ENCODE measurements at places on chromosomes 11 and 22.

GRCh38 chr11:119709638-119710346 is 19.2 kb downstream of the NECTIN1 start:
- no peak for DNase-seq

- DNase-seq: no peak
Measured at GRCh38 chr22:19678949-19679521, 35.3 kb upstream of the SEPTIN5 start.

- DNase-seq: no peak
Measured at GRCh38 chr11:102383839-102384238, 36.8 kb downstream of the BIRC2 start.

- no peak for DNase-seq
Measured at GRCh38 chr11:76808171-76808570, 25.0 kb downstream of the TSKU start.

GRCh38 chr22:48238284-48238915 is 1476.0 kb downstream of the TBC1D22A start:
- DNase-seq: no peak

- peak; percentile 2 for DNase-seq
Measured at GRCh38 chr22:45413368-45414211, at the start of the genes RIBC2 and SMC1B. Gene RIBC2, plus strand, starts transcription at chr22:45413693. Its CDS starts 194 bp downstream, at chr22:45413887. Gene SMC1B, minus strand, starts transcription at chr22:45413599. Its CDS starts 32 bp downstream, at chr22:45413567.

DNA sequence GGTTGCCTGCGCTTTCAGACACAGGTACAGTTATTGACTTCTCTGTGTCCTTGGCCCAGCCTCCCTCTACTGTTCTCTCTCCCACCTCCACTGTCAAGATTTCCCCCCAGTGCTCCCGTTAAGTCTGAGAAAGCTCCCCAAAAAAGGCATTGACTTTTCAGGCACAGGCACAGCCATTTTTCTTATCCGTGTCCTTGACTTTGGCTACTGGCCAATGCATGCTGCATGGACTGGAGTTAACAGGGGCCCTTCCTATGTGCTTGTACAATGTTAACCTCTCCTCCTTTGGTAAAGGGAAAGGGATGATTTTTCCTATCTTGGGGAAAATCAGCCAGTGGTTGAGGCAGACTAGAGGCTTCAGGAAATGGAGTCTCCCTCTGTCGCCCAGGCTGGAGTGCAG is 4.3 kb downstream of the APOL5 start:
- no peak for DNase-seq

GRCh38 chr22:45376009-45376408 is 37.4 kb downstream of the SMC1B start:
- DNase-seq: no peak

GRCh38 chr11:100473390-100473740 is 213.7 kb upstream of the ARHGAP42 start:
- no peak for DNase-seq

DNA sequence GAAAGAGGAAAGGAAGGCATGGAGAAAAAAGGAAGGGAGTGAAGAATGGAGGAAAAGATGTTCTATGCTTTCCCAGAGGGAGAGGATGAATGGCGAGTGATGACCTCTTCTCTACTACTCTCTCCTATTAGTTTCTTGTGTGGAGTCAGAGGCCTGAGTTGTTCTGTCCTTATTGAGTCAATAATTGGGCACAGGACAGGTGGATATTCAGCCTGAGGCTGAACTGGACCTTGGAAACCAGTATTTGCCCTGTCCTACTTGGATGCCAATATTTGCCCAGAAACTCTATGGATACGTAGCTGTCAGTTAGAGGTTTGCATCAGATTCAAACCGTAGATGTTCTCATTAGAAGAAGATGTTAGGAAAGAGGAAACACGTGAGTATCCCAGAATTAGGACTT is 17.6 kb upstream of the SWAP70 start:
- no peak for DNase-seq

GRCh38 chr22:46696229-46696518 is 41.9 kb downstream of the CERK start:
- no peak for DNase-seq

DNA sequence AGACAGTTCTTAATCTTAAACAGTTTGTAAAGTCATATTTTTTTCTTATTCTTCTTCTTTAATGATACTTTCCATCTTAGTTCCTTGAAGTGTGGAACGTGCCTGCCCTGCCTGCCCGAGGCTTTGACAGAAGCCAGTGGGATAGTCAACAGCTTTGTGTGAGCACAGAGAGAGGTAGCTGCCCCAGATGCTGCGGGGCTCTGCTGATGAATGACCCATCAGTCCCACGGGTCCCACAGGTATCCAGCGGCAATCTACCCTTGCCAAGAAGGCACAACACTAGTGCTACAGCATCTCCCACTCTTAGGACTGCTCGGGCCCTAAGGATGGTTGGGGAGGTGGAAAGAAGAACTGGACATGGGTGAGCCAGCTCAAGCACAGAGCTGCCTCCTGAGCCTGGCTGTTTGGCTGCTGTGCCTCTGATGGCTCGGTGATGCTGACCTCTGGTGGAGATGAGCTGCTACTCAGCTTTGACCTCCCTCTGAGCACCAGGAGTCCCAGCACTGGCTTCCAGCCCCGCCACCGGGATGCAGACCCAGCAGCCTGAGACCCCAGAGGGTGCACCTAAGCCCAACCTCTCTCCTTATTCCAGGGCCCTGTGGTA is 11.8 kb upstream of the APLNR start:
- DNase-seq: peak; percentile 30

- DNase-seq: no peak
Measured at GRCh38 chr11:91857179-91857578, 367.4 kb upstream of the FAT3 start.

DNA sequence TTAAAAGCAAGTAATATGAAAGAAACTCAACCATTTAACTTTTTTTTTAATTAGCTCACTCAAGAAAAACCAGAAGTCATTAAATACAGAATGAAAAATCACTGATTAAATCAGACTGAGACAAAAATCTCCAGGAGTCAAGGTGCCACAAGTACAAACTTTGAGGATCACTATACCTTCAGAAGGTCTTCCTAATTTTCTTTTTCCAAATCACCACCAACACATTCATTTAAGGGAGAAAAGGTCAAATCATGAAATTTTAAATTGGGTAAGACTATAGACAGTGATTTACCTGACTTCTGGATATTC is 32.3 kb downstream of the PITPNB start:
- DNase-seq: no peak

- DNase-seq: no peak
Measured at GRCh38 chr11:57311109-57311936, 13.4 kb downstream of the TNKS1BP1 start.

DNA sequence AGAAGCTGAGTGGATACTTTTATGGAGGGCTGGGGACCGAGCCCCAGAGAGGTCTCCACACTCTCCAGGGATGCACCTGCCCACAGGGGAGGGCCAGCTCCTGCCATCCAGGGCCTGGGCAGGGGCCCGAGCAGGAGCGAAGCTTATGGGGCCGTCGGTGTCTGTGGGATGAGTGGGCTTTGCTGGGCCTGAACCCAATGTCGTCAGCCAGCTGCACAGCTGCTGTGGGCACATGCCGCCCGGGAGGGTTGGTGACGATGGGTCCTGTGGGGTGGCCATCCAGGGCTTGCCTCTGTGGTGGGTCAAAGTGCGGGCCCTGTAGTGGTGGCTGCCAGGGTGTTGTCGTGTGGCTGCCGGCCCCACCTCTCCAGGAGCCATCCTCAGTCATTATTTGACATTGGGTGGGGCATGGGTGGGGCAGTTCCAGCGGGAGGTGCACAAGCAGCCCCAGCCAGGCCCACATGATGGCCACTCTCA is 447.1 kb downstream of the TBC1D22A start:
- DNase-seq: no peak

DNA sequence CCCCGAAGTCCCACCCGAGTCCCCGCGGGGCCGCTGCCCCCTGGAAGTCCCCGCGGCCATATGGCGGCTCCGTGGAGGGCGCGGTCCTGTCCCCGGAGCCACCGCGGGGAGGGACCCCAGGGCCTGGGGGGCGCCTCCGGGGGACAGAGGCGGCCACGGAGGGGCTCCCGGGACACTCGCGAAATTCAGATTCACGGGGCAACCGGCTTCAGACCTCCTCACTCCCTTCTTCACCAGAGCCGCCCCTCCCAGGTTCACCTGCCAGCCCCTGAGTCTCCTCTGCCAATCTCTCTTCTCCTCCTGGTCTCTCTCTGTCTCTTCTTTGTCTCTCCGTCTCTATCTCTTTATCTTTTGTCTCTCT is 28.2 kb upstream of the TOLLIP start:
- DNase-seq: no peak

GRCh38 chr11:774873-775592 is 2.3 kb downstream of the GATD1 start:
- DNase-seq: no peak

DNA sequence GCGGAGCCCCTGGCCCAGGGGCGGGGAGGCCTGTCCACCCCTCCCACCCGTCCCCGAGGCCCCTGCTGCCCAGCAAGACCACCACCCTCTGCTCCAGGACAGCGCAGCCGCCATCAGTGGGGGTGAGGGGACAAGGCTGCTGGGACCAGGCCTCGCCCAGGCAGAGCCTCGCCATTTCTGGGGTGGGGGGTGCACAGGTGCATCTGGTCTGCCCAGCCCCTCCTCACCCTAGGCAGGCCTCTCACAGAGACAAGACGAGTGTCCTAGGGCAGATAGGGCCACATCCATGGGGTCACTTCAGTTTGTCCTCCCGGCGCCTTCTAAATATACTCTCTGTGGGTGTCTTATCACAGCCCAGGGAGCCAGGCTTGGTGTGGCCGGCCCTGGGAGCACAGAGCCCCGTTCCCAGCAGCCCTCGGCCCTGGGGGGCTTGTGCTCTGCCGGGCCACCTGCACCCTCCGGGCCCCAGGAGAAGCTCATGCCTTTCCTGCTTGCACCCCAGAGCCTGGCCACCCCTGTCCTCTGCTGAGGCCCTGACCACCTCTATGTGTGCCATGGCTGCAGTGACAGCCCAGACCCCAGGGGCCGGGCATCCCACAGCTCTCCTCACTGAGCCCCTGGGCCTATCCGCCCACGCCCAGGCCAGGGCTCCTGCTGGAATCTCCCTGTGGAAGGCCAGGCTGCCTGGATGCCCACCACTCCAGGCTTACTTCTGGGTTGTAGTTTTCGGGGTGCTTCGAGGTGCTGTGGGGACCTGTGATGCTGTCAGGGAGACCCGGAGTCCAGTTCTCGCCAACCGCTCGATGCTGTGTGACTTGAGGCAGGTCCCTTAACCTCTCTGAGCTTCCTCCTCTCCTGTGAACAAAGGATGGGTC is 70.8 kb downstream of the KCNQ1 start:
- DNase-seq: no peak

GRCh38 chr22:49664891-49665290 is 162.8 kb downstream of the BRD1 start:
- DNase-seq: no peak

- no peak for DNase-seq
Measured at GRCh38 chr22:36743591-36744412, 32.1 kb downstream of the IFT27 start.

DNA sequence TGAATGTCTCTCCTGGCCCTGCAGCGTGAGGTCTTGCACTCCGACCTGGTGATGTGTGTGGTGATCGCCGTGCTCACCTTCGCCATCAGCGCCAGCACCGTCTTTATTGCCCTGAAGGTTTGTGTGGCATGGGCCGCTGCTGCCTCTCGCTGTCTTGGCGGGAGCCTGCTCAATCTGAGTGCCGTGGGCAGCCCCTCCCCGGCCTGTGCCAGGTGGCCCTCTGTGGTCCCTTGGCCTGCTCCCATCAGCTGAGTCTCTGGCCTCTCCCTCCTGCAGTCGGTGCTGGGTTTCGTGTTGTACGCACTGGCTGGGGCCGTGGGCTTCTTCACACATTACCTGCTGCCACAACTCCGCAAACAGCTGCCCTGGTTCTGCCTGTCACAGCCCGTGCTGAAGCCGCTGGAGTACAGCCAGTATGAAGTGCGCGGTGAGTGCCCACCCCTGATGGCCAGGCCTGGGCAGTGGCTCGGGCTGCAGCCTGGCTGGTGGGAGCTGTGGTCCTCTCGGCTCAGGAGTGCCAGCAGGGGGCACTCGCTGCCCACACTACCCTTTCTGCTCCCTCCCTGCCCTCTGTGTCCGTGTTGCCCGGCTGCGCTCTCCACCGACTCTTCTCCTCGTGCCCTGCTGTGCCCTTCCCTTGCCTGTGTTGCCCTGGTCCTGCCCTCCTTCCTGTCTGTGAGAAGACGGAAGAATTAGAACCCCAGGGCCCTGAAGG is 10.2 kb downstream of the PCNX3 start:
- DNase-seq: peak; percentile 49

DNA sequence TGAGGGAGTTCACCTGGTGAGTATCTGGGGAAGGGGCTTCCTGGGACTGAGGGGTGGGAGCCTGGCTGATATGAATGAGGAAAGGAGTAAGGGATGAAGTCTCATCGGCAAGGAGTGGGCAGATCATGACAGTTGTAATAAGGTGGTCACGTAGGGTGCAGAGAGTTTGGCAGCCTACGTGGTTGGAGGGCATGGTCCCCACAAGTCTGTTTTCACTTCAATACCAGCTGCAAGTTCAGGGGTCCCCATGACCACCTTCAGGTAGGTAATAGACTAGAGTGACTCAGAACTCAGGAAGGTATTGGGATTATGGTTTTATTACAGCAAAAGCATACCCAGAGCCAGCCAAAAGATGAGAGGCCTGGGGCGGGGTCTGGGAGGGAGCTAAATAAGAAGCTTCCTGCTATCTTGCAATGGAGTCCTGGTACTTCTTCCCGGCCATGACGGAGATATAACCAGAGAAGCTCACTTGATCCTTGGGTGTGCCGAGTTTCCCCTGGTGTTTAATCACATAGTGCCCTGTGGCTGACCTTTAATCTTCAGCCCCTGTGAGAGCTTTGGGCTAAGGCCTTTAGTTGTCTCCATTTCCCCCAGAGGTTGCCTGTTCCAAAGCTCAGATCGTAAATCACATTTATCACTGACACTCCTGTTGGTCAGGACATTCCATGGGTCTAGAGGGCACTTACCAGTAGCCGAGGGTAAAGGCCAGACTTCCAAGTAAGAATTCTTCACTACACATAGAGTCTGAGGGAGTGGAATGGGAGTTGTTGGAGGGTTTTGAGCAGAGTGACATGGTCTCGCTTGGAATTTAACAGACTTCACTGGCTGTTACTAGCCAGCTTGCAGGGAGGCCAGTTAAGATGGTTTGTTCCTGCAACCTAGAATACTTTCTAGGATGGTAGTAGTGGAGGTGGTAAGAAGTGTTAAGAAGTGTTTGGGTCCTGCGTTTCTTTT is 9.1 kb downstream of the SLC3A2 start:
- DNase-seq: no peak

- no peak for DNase-seq
Measured at GRCh38 chr11:73271936-73272679, at the start of gene P2RY6. Gene P2RY6, plus strand, starts transcription at chr11:73272338. Its CDS starts 24,181 bp downstream, at chr11:73296519.

- DNase-seq: no peak
Measured at GRCh38 chr11:129386795-129387397, 11.2 kb downstream of the BARX2 start.

DNA sequence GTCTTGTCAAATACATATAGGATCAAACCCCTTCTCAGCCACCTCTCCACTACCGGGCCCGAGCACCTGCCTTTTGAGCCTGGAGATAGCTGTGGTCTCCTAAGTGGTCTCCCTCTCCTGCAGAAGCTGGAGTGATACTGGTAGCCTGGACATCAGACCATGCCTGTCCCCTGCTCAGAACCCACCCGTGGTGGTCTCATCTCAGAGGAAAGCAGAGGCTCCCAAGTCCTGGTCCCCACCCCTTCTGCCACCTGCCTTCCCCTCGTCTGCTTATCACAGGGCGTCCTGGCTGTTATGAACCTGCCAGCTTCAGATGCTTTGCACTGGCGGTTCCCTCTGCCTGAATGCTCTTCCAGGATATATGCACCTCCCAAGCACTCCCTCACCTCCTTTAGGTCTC is 50.5 kb upstream of the EIF3D start:
- no peak for DNase-seq

Measured in C1 segment of cervical spinal cord (tissue), 14 donors.